ENCODE measurements at places on chromosomes 6 and 20.
A peak's percentile ranks its signal among the peaks of the same experiment; 100 is the strongest.

GRCh38 chr6:54856129-54856528, 9.6 kb downstream of the FAM83B start:
- DNase-seq = no peak

- peak; percentile 87 for DNase-seq
Measured at GRCh38 chr6:84764332-84765049, at the start of gene TBX18. TSS of gene TBX18 (minus strand) at chr6:84764598. CDS start at chr6:84764181, 417 bp downstream.

DNA sequence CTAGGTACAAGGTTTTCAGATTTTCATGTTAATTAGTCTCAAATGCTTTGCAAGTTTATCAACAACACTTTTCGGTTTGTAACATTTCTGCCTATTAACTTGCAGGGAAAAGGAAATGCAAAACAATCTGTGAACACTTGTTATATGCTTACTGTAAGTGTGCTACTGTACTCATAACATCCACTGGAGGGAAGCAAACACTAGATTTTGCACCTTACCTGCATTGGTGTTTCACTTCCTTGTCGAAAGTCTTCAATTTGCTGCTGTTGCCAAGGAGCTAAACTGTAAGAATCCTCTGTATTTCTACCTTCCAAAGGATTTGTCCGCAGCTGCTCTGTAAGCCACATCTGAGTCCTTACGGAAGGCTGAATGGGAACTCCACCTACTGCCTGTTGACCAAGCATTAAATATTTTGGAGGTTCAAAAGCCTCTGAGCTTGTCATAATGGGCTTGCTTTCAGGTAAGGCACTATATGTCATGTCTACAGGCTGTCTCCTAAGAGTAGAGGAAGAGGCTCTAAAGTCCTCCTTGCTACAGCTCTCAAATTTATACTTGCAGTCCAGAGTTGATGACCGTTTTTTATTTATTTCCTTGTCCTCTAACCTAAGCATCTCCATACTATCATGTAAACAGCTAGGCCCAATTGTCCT, 17.3 kb downstream of the PLN start:
- DNase-seq = peak; percentile 41

DNA sequence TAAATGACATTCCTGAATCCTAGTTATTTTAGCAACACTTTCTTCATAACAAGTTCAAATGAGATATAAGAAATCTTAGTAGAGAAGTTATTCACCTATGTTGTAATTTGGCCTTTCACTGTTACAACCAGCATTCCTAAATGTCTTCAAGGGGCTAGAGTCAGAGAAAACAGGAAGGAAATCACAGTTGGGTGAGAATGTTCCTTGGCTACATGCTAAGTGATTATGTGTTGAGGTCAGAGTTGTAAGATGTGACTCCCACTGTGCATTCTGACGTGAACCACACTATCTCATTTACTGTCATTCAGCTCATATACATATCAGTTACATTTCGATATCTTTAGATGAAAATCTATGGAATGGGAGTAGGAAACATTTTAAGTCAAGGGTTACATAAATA, 51.0 kb upstream of the MLIP start:
- no peak for DNase-seq

- no peak for DNase-seq
Measured at GRCh38 chr20:61537239-61538182, 285.4 kb downstream of the CDH4 start.
